Activated CD8-positive, alpha-beta memory T cell treated with anti-CD3 and anti-CD28 coated beads, Interleukin-2, amount 10 ng/mL, durations not matched to agents 7 days and 5 days (primary cell): ENCODE measurements at places on chromosomes 4 and X. TPM values are rescaled to one million over a fixed set of nuclear protein-coding genes. Genes with fewer than 3 reads are reported as not detected.

DNA sequence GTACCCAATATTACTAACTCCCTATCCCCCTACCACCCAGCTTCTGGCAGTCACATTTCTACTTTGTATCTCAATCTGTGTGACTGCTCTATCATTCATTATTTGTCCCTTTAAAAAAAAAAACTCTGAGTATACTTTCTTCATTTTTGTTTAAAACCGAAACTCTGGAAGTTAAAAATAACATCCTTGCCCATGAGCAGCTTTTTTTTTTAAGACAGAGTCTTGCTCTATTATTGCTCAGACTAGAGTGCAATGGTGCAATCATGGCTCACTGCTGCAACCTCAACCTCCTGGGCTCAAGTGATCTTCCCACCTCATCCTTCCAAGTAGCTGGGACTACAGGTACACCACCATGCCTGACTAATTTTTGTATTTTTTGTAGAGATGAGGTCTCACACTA, 15.8 kb downstream of the UBE2K start:
- H3K27ac ChIP-seq = peak overlapping the region; percentile 11
- DNase-seq = no peak
- no peak overlapping the region for H3K4me3 ChIP-seq
- peaks cover 61% of the 10 kb centered on the region for H3K4me1 ChIP-seq
- no peaks in the 10 kb centered on the region for H3K27me3 ChIP-seq
- peaks cover 23% of the 10 kb centered on the region for H3K36me3 ChIP-seq

DNA sequence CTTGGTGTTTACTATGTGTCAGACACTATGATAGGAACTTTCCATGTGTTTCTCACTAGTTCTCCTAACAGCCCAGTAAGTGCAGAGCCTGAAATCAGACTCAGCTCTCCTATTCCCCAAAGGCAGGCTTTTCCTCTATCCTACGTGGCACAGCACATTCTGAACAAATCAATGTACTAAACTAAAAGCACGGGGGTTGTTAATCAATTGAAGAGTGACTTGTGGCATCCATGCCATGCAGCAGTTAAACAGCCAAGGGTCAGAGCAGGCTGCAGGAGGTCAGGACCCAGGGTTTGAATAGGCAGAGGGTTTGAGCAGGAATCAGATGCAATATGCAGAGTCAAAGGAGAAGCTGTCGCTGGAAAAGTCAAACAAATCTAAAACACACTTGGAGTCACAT, 289.7 kb upstream of the LDB2 start:
- no peak for DNase-seq
- H3K27me3 ChIP-seq = no peaks in the 10 kb centered on the region
- H3K27ac ChIP-seq = no peak overlapping the region
- no peaks in the 10 kb centered on the region for H3K36me3 ChIP-seq

DNA sequence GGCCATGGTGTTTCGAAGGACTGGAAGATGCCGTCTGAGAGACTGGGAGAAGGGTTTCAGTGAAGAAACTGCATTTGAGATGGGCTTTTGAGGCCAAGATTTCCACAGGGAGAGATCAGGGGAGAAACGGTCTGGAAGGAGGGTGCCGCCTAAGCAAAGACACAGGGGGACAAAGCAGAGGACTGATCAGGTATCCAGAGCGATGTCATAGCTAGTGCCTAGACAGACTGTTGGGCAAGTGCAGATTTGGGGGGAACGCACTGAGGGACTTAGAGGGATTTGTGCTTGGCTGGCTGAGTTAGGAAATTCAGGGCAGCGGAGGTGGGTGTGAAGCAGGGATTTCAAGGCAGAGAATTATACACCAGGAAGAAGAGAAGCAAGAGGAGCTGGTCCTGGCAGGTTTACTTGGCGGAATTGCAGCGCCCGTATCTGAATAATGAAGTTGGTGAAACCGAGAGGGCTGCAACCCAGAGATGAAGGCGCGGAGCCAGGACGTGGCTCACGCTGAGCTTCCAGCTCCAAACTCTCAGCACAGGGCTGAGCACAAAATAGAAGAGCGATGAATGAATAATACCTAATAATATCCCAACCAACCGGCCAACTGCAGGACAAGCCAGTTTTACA, 106.9 kb downstream of the MAML3 start:
- H3K4me3 ChIP-seq = no peak overlapping the region
- no peak for DNase-seq
- H3K36me3 ChIP-seq = no peaks in the 10 kb centered on the region
- H3K27me3 ChIP-seq = peaks cover 45% of the 10 kb centered on the region
- no peak overlapping the region for H3K27ac ChIP-seq

The ZBED1 gene
- 34.9 TPM for total RNA-seq

The RTL3 gene
- total RNA-seq = 0.14 TPM

GRCh38 chr4:185141777-185142176, 1.3 kb upstream of the SLC25A4 start:
- H3K4me3 ChIP-seq = no peak overlapping the region
- H3K36me3 ChIP-seq = no peaks in the 10 kb centered on the region
- H3K27ac ChIP-seq = no peak overlapping the region
- peaks cover 29% of the 10 kb centered on the region for H3K27me3 ChIP-seq
- DNase-seq = no peak
- H3K4me1 ChIP-seq = peaks cover 12% of the 10 kb centered on the region

DNA sequence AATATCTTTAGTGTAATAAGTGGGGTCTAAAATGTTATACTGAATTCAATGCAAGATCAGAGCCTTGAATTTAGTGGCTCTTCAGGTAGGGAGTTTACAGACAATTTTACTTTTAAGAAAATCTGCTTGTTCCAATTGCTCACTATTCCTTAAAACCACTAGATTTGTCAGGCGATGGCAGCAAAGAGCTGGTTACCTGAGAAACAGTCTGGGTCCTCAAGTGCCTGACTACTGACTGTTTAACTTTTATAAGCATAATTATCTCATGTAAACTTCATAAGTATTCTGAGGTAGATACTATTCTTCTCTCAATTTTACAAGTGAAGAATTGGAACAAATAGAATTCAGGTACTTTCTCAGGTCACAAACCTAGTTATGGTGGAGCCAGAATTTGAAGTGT, 84.3 kb downstream of the RRAGB start:
- H3K27me3 ChIP-seq = no peaks in the 10 kb centered on the region
- no peak for DNase-seq
- no peak overlapping the region for H3K4me3 ChIP-seq
- no peaks in the 10 kb centered on the region for H3K36me3 ChIP-seq
- H3K4me1 ChIP-seq = no peaks in the 10 kb centered on the region

The EIF4E gene
- 122 TPM for total RNA-seq

The POU3F4 gene
- total RNA-seq = not detected

The LRBA gene
- 60.2 TPM for total RNA-seq

GRCh38 chr4:37400241-37400881, 155.8 kb downstream of the NWD2 start:
- H3K27me3 ChIP-seq = peaks cover 17% of the 10 kb centered on the region
- H3K27ac ChIP-seq = no peak overlapping the region
- no peak overlapping the region for H3K4me3 ChIP-seq
- no peaks in the 10 kb centered on the region for H3K36me3 ChIP-seq

The AMBN gene
- not detected for total RNA-seq

DNA sequence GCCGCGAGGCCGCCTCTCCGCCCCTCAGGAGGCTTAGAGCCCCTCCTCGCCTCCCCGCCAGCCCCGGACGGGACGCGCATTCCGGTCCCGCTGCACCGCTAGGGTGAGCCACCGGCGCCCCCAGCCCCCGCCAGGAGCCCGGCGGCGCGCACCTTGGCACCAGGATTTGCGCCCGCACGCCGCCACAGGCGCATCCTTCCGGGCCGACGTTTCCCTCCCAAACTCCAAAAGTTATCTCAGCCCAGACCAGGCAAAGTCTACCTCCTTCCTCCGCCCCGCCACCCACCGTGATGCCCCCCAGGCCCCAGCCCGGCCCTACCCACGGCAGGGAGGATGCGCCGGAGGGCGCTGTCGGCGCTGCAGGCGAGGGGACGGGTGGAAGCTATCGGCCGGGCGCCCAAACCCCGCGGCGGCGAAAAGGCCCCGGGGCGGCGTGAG, 538 bp downstream of the SCML2 start:
- H3K27me3 ChIP-seq = peaks cover 35% of the 10 kb centered on the region
- H3K27ac ChIP-seq = no peak overlapping the region
- H3K4me1 ChIP-seq = peaks cover 6% of the 10 kb centered on the region
- H3K4me3 ChIP-seq = peak overlapping the region; percentile 67
- DNase-seq = no peak
- no peaks in the 10 kb centered on the region for H3K36me3 ChIP-seq

The IQCM gene
- not detected for total RNA-seq

- peak overlapping the region; percentile 41 for H3K4me3 ChIP-seq
- DNase-seq = peak; percentile 89
- H3K4me1 ChIP-seq = peaks cover 84% of the 10 kb centered on the region
- H3K27ac ChIP-seq = peak overlapping the region; percentile 83
Observed at GRCh38 chr4:102586644-102587021, 85.5 kb downstream of the NFKB1 start.

- no peaks in the 10 kb centered on the region for H3K27me3 ChIP-seq
- peaks cover 28% of the 10 kb centered on the region for H3K36me3 ChIP-seq
- H3K4me1 ChIP-seq = peaks cover 23% of the 10 kb centered on the region
- no peak for DNase-seq
- peak within 1 kb of the TSS; percentile 74 for H3K4me3 ChIP-seq
- peak within 1 kb of the TSS; percentile 88 for H3K27ac ChIP-seq
Observed at GRCh38 chr4:38804654-38805295, at the start of gene TLR1. TSS of gene TLR1 (minus strand) at chr4:38804791. CDS start at chr4:38798831, 5,960 bp downstream.

The NEXMIF gene
- total RNA-seq = 0.05 TPM

The PABPC1L2B gene
- total RNA-seq = not detected

GRCh38 chr4:35163168-35163567, 1081.1 kb downstream of the ARAP2 start:
- no peaks in the 10 kb centered on the region for H3K4me1 ChIP-seq
- H3K4me3 ChIP-seq = no peak overlapping the region
- H3K27ac ChIP-seq = no peak overlapping the region
- no peaks in the 10 kb centered on the region for H3K36me3 ChIP-seq

The MAB21L2 gene
- not detected for total RNA-seq
